ENCODE measurements at places on chromosomes 3 and 15.

GRCh38 chr15:39260391-39260790, 320.5 kb upstream of the THBS1 start:
- no peak for DNase-seq

GRCh38 chr3:133833880-133834620, 28.4 kb downstream of the SRPRB start:
- DNase-seq, result no peak

GRCh38 chr3:31041161-31041978, 146.9 kb upstream of the GADL1 start:
- no peak for DNase-seq

- no peak for DNase-seq
These were observed 144.0 kb downstream of the OCA2 start for GRCh38 chr15:27955087-27955486.

DNA sequence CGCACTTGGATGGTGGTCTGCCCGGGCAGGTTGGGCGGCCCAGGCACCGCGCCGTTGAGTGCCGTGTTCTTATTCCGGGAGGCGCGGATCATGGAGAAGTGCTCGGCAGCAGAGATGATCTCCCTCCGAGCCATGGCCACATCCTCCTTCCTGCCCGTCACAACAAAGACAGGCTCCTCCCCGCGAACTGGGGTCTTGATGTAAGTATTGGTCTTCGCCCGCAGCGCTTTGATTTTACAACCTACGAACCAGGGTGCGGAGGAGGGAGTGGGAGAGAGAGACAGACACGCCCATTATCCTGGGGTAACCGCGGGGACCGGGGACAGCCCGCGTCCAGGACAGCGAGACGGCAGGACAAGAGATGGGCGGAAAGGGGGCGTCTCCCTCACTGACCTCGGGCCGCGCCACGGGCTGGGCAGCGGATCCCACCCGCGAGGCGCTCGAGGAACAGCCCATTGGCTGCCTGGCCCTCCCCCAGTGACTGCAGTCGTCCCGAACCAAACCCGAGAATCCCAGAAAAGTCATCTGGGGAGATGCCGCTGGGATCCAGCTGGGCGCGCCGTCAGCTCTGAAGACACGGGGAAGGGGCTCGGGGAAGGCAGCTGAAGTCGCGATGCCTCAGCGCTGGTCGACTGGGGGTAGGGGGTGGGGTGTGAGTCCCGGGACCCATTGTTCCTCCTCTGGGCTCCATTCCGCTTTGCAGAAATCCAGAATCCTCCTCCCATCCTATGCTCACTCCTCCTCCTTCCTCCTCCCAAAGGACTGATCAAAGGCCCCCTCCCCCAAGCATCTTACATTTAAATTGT, 1.2 kb downstream of the MEX3B start:
- no peak for DNase-seq

GRCh38 chr3:21067031-21067813, 683.8 kb downstream of the ZNF385D start:
- DNase-seq, result no peak

Data from CD4-positive, alpha-beta T cell treated with Interleukin-4 for 4 hours (primary cell).